ENCODE measurements at places on chromosomes 16 and 17.

DNA sequence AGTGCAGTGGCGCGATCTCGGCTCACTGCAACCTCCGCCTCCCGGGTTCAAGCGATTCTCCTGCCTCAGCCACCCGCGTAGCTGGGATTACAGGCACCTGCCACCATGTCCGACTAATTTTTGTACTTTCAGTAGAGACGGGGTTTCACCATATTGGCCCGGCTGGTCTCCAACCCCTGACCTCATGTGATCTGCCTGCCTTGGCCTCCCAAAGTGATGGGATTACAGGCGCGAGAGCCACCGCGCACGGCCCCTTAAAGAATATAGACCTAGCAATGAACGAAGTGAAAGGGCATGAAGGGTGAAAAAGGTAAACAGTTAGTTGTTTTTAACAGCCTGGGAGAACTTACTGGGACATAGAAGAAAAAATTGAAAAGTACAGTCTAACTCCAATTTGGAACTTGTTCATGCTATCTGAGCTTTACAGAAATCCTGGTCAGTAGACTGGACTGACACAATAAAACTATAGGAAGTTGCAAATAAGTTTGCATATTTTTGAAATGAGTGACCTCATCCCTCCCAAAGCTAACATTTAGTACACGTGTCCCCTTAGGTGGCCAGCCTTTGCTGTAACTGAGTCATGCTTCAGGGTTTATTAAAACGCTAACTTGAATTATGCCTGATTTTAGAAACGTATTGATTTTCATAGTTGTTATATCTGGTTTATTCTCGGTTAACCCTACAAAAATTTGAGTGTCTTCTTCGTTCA lies 1.8 kb downstream of the COG1 start:
- DNase-seq = no peak

DNA sequence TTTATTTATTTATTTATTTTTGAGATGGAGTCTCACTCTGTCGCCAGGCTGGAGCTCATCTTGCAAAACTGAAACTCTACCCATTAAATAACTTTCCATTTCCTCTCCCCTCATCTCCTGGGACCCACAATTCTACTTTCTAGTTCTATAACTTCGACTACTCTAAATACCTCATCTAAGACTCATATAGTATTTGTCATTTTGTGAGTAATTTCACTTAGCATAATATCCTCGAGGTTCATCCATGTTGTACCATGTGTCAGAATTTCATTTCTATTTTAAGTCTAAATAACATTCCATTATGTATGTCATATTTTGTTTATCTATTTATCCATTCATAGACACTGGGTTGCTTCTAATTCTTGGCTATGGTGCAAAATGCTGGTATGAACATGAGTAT lies 5.1 kb upstream of the NT5M start:
- DNase-seq = no peak

GRCh38 chr16:85715169-85716021 lies 26.6 kb upstream of the GINS2 start:
- DNase-seq = no peak

- DNase-seq = peak; percentile 50
These were observed 4.0 kb upstream of the ZNF267 start for GRCh38 chr16:31869511-31870201.

DNA sequence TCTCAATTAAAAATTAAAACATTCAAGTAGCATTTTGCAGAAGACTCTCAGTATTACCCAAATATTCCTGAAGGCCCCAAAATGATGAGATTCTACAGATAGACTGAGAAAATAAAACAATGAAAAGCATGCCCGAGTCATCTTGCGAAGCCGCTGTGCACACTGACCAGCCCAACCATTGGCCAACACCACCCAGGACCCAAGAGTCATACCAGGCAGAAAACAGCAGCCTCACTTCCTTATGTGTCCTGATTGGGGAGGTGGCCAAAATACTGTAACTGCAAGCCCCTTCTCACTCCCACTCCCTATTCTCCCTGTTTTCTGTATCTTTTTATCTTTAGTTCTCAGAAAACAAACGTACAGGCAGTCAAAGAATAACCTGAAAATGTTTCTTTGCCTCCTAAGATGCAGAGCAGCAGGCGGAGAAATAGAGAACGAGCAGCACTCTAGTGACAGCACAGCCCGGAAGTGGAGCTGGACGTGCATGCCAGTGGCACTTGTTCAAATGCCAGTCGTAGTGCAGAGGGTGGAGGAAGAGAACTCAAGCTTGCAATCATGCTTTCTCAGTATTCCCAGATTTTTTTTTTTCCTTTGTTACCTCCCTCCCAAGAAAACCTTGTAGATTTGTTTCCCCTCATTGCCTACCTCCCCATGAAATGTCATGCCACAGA lies 182.3 kb upstream of the SOX9 start:
- DNase-seq = no peak

- no peak for DNase-seq
These were observed 56.6 kb downstream of the COTL1 start for GRCh38 chr16:84561291-84561690.

DNA sequence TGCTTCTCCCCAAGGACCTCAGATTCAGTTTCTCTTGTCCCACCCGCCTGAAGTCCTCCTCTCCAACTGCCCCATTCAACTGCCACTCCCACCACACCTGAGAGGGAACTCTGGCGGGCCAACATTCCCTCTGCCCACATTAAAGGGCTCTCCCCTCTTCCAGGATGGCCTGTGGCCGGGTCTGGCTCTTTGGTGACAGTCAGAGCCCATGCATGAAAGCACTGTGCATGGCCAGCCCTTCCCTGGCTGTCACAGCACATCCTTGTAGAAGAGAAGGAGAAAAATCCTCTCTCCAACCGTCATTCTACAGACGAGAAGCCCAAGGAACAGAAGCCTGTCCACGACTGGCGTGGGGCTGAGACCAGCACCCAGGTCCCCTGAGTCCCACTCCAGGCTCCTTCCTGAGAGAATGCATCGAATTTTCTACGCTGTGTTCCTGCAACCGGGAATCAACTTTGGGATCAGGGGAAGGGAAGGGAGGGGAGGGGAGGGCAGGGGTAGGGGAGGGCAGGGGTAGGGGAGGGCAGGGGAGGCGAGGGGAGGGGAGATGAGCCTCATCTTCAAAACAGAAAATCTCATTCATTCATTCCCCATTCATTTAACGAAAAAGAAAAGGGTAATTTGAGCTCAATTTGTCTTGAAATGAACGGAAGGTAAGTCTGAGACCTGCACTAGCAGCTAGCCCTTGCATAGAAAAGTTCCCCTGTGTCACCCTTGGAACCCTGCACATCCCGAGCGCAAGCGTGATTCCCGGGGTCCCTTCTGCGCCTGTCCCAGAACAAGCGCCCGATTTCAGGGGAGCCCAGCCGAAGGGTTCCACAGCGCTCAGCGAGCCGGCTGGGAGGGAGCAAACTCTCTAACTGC lies at the start of gene ABCC12:
ABCC12 (minus strand) TSS at position 68 of the 864 bp plus-strand sequence. CDS start 9,569 bp downstream, outside the sequence.
- DNase-seq = no peak

GRCh38 chr17:31838636-31839225 lies 20.3 kb downstream of the COPRS start:
- peak; percentile 54 for DNase-seq

- no peak for DNase-seq
These were observed 125.5 kb upstream of the KCNJ16 start for GRCh38 chr17:69949496-69949895.

GRCh38 chr16:23771027-23771426 lies 16.2 kb downstream of the CHP2 start:
- DNase-seq = no peak

DNA sequence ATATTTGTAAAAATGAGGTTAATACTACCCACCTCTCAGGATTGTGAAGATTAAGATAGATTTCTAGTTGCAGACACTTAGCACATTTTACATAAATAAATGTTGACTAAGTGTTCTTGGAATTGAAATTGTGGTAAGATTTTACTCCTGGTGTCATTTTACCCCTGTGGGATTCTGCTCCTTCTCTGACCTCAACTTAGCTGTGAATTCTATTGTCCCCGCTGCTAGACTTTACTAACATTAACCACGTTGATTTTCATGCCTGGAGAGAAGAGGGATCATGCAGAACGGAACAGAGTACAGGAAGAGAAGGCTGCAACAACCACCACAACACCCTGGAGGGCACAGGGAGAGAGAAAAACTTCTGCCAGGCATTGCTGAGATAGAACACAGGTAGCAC lies 2.1 kb upstream of the TOM1L1 start:
- DNase-seq = no peak

- DNase-seq = no peak
These were observed 565.2 kb downstream of the CDH8 start for GRCh38 chr16:61471023-61471422.

- no peak for DNase-seq
These were observed 4.5 kb downstream of the CD300C start for GRCh38 chr17:74541176-74542111.

GRCh38 chr17:50056961-50057330 lies 1.0 kb downstream of the ITGA3 start:
- DNase-seq = no peak

- no peak for DNase-seq
These were observed 67.8 kb downstream of the ANKRD11 start for GRCh38 chr16:89422527-89422904.

GRCh38 chr17:17765359-17766076 lies 71.3 kb downstream of the SREBF1 start:
- no peak for DNase-seq

DNA sequence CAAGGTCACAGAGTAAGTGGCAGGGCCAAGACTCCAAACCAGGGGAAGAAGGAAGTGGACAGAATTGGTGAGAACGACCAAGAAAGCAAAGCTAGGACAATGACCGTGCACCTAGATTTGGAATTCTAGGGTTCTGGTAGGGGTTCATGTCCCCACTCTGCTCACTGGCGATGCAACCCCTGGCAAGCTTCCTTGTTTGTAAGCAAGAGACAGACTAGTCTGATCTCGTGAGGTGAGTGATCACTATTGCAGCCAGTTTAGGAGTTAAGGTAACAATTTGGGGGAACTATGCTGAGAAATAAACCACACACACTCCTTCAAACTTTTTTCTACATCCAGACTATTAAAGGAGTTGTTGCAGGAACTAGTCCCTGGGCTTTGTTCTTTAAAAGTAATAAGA lies 48.1 kb downstream of the XPO6 start:
- DNase-seq = no peak

DNA sequence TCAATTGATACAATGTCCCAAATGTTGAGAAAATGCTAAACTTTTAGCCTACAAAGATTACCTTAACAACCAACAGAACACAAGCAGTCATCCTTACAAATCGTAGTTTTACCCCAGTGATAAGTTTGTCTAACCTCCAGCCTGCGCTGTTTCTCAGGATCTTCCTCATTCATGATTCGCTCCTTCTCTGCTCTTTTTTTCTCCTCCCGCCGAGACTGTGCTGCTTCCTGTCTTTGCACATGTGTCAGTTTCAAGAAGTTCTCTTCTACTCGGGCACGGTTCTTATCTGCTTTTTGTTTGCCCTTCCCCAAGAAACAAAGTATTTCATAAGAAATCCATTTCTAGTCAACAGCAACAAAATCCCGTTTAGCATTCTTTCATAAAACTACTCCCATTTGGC lies 10.2 kb upstream of the STRADA start:
- no peak for DNase-seq

GRCh38 chr16:62240722-62241121 lies 204.5 kb upstream of the CDH8 start:
- DNase-seq = no peak

DNA sequence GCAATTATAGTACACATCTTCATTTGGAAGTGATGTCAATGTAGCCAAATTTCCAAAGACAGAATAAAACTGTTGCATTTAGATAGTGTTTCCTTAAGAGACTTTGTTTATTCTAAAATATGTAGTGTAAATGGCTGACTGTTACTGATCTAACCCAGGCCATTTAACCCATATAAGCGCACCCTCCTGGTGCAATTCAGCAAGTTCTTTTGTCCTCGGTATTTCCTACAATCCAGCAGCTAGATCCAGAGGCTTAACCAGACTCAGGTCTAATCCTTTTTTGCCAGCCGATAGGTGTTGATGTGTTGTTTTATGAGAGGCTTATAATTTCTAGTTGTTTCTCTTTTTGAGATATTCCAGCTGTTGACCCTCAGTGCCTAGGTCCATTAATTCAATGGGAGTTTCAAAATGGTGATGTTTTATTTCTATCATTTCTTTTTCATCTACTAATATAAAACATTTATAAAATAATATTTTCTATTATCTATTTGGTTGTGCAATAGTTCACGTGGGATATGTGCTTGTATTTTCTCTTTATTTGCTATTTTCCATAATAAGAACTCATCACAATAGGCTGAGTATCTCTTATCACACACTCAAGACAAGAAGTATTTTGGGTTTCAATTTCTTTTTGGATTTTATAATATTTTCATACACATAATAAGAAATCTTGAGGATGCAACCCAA lies 14.5 kb downstream of the ABCA9 start:
- DNase-seq = no peak

GRCh38 chr16:81517150-81517499 lies 72.5 kb downstream of the CMIP start:
- no peak for DNase-seq

DNA sequence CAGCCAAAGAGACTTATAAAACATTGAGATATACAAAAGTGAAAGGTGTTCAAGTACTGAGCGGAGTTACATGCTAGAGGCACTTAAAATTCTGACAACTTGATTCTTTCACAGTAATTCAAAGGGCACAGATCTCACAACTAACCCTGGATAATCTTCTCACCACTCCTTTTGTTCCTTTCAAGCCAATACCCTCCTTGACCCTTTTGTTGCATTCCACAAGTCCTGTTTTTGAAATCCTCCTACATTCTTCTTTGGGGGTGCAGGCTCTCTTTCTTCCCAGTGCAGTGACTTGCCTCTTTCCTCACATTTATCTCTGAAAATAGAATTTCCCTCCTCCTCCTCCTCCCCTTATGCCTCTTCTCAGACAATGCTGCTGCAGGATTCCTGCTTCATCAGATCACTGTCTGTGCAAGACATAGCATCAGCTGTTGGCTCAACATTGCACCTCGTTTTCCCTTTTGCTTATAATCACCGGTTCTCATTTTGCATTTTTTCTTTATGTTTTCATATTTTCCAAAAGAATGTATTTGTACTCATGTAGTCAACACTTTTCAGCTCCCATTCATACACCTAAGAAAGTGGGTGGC lies 199.3 kb downstream of the CDH8 start:
- no peak for DNase-seq

DNA sequence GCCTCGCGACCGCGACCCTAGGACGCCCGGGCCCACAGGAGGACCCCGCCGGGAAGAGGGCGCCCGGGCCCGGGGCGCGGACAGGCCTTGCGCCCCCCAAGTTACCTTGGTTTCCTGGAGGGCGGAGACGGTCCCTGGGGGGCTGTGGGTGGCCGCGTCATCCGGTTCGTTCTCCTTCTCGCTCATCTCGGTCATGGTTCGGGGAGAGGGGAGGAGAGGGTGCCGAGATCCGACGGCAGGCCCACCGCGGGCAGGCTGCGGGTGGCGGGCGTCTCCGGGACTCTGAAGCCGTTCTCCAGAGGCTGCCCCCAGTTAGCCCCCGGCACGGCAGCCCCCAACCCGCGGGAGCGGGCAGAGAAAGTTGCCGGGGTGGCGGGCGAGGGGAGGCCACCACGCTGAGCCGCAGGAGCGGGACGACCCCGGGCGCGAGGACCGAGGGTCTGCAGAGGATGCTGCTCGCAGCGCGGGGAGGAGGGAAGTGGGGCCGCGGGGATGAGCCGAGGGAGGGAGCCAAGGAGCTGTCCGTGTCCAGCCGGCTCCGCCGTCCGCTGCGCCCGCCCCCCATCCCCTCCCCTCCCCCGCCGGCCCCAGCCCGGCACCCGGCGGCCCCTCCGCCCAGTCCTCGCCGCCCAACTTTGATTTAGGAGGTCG lies at the start of gene STAC2:
STAC2 (minus strand) TSS at position 638 of the 651 bp plus-strand sequence; CDS start at position 195, 443 bp downstream.
- no peak for DNase-seq

- no peak for DNase-seq
These were observed 144.5 kb downstream of the GRIN2A start for GRCh38 chr16:10037751-10038150.

All from SK-MEL-5 (cell line).